Prostate gland (tissue), 2 donors: ENCODE measurements at places on chromosomes 7 and 10. TPM values are rescaled to one million over a fixed set of nuclear protein-coding genes. Genes with fewer than 3 reads are reported as not detected.
A peak's percentile ranks its signal among the peaks of the same experiment; 100 is the strongest.

The CPA5 gene
- total RNA-seq, result not detected

The SORCS1 gene
- total RNA-seq, result 0.23 TPM

The PIK3CG gene
- 5.1 TPM for total RNA-seq

The UTF1 gene
- 9.2 TPM for total RNA-seq

DNA sequence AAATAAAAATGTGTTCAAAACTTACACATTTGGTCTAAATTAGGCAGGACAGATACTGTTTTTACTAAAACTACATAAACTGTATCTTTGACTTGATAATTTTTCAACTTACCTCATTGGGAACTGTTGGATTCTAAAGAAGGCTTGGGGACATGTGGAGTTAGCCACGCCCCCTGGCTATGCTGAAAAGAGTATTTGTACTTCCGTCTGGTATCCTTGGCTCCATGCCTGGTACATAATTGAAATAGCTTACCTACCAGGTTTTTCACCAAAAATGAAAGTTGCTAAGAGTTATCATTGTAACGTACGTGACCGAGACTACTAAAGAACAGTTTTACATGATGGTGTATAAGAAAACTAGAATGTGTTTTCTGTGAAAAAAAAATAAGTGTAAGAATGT lies 604.8 kb upstream of the IGFBP3 start:
- H3K36me3 ChIP-seq, result no peaks in the 10 kb centered on the region
- H3K27me3 ChIP-seq, result no peaks in the 10 kb centered on the region
- no peak overlapping the region for H3K27ac ChIP-seq
- no peaks in the 10 kb centered on the region for H3K4me1 ChIP-seq
- no peak overlapping the region for H3K4me3 ChIP-seq
- no peak for DNase-seq

GRCh38 chr7:33722383-33723101 lies 182.8 kb upstream of the BMPER start:
- DNase-seq, result no peak
- no peaks in the 10 kb centered on the region for H3K4me1 ChIP-seq
- H3K36me3 ChIP-seq, result no peaks in the 10 kb centered on the region
- no peak overlapping the region for H3K27ac ChIP-seq
- no peaks in the 10 kb centered on the region for H3K27me3 ChIP-seq
- no peak overlapping the region for H3K4me3 ChIP-seq

GRCh38 chr10:57799625-57800024 lies 468.1 kb downstream of the IPMK start:
- no peaks in the 10 kb centered on the region for H3K36me3 ChIP-seq
- H3K4me1 ChIP-seq, result no peaks in the 10 kb centered on the region
- H3K4me3 ChIP-seq, result no peak overlapping the region
- no peaks in the 10 kb centered on the region for H3K27me3 ChIP-seq
- DNase-seq, result no peak

GRCh38 chr7:81645435-81645834 lies 124.4 kb downstream of the HGF start:
- H3K36me3 ChIP-seq, result no peaks in the 10 kb centered on the region
- no peaks in the 10 kb centered on the region for H3K4me1 ChIP-seq
- DNase-seq, result no peak
- H3K4me3 ChIP-seq, result no peak overlapping the region
- no peak overlapping the region for H3K27ac ChIP-seq
- H3K27me3 ChIP-seq, result no peaks in the 10 kb centered on the region

- H3K4me3 ChIP-seq, result no peak overlapping the region
- no peak for DNase-seq
- no peak overlapping the region for H3K27ac ChIP-seq
- peaks cover 8% of the 10 kb centered on the region for H3K27me3 ChIP-seq
- H3K36me3 ChIP-seq, result no peaks in the 10 kb centered on the region
- peaks cover 8% of the 10 kb centered on the region for H3K4me1 ChIP-seq
Measured at GRCh38 chr10:114629824-114630730, 28.0 kb downstream of the ABLIM1 start.

DNA sequence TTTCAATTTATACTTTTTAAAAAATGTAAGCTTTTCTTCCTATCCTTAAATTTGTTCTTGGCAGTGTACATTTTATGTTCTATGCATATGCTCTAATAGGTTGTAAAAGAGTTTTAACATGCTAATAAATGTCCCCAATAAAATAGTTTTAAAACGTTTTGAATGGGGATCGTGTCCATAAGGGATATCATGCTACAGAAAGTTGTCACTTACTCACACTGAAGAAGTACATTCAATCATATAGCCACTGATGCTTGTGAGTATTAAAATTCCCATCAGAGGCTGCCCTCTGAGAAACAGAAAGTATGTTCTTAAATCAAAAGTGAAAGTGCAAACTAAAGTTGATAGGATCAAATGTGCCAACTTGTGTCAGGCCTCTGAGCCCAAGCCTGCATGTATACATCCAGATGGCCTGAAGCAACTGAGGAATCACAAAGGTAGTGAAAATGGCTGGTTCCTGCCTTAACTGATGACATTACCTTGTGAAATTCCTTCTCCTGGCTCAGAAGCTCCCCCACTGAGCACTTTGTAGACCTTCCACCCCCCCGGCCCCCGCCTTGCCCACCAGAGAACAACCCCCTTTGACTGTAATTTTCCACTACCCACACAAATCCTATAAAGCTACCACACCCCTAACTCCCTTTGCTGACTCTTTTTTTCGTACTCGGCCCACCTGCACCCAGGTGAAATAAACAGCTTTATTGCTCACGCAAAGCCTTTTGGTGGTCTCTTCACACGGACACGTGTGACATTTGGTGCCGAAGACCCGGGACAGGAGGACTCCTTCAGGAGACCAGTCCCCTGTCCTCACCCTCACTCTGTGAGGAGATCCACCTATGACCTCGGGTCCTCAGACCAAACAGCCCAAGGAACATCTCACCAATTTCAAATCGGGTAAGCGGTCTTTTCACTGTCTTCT lies 877 bp upstream of the NOD1 start:
- DNase-seq, result no peak
- peak overlapping the region; percentile 55 for H3K4me3 ChIP-seq
- no peaks in the 10 kb centered on the region for H3K27me3 ChIP-seq
- H3K36me3 ChIP-seq, result no peaks in the 10 kb centered on the region

GRCh38 chr7:3668743-3669142 lies 367.7 kb downstream of the SDK1 start:
- DNase-seq, result no peak
- H3K27me3 ChIP-seq, result no peaks in the 10 kb centered on the region

GRCh38 chr7:132117181-132117580 lies 459.1 kb downstream of the PLXNA4 start:
- H3K27me3 ChIP-seq, result no peaks in the 10 kb centered on the region
- no peak overlapping the region for H3K27ac ChIP-seq
- DNase-seq, result no peak

- H3K4me1 ChIP-seq, result no peaks in the 10 kb centered on the region
- no peaks in the 10 kb centered on the region for H3K27me3 ChIP-seq
- H3K36me3 ChIP-seq, result no peaks in the 10 kb centered on the region
- no peak overlapping the region for H3K27ac ChIP-seq
Measured at GRCh38 chr10:68408898-68409518, 1.9 kb upstream of the RUFY2 start.

DNA sequence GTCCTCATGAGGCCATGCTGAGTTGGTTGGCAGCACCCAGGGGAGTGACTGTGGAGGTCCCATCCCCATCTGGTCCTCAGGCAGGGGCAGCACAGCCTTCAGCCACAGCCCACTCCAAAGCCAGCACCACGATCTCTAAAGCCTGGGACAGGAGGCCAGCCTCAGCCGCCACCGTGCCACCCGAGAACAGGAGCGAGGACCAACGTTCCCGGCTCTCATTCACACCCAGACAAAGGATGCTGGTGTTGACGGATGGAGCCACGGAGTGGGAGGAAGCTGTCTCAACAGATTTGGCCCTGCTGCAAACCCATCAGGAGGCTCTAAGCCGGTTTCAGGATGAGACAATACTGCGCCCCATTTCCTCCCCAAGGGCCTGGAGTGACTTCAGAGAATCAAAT lies 42.7 kb upstream of the PPP2R2D start:
- H3K27ac ChIP-seq, result no peak overlapping the region
- DNase-seq, result no peak
- no peaks in the 10 kb centered on the region for H3K27me3 ChIP-seq
- no peaks in the 10 kb centered on the region for H3K4me1 ChIP-seq
